Suppressor macrophage treated with lipopolysaccharide for 4 hours (primary cell): ENCODE measurements at places on chromosomes 7 and 10.

- DNase-seq, result no peak
Measured at GRCh38 chr7:122673951-122674350, 25.0 kb downstream of the RNF133 start.

- no peak for DNase-seq
Measured at GRCh38 chr10:34314457-34314856, 500.6 kb downstream of the PARD3 start.

DNA sequence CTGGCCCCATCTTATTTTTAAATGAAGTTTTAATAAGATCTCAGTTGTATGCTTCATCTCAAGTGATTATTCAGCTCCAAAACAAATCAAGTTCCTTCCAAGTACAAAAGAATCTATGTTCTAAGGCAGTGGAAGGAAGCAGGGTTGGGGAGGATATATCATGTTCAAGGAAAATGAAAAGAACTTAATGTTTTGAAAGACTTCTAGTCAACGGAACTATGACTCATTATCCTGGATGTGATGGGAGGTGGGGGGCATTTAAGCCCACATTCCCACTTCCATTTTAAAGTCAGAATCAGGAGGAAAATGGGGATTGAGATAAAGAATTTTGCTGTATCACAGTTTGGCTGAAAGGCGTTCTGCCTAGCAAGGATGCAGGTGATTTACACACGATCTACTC is 59.4 kb downstream of the FANK1 start:
- DNase-seq, result no peak

GRCh38 chr7:155844019-155844453 is 31.8 kb upstream of the SHH start:
- DNase-seq, result no peak

- DNase-seq, result no peak
Measured at GRCh38 chr10:84224411-84225028, 824 bp downstream of the LRIT2 start.

GRCh38 chr10:117429643-117430265 is 54.5 kb upstream of the PDZD8 start:
- no peak for DNase-seq

DNA sequence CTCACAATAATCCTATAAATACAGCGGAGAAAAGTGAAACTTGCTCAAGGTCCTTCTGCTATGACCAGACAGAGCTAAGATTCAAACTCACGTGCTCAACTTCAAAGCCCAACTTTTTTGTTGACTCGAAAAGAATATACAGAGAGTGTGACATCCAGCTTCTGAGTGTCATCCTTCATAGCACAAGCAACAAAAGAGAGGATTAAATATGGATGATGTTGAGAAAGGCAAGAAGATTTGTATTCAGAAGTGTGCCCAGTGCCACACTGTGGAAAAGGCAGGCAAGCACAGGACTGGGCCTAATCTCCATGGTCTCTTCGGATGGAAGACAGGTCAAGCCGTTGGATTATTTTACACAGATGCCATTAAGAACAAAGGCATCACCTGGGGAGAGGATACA is 2.1 kb upstream of the FAM3C start:
- DNase-seq, result no peak
